ENCODE measurements at places on chromosomes 11 and 22. TPM values are rescaled to one million over a fixed set of nuclear protein-coding genes. Genes with fewer than 3 reads are reported as not detected.

KRTAP5-2 gene
- not detected for total RNA-seq

OTOG gene
- not detected for total RNA-seq

DNA sequence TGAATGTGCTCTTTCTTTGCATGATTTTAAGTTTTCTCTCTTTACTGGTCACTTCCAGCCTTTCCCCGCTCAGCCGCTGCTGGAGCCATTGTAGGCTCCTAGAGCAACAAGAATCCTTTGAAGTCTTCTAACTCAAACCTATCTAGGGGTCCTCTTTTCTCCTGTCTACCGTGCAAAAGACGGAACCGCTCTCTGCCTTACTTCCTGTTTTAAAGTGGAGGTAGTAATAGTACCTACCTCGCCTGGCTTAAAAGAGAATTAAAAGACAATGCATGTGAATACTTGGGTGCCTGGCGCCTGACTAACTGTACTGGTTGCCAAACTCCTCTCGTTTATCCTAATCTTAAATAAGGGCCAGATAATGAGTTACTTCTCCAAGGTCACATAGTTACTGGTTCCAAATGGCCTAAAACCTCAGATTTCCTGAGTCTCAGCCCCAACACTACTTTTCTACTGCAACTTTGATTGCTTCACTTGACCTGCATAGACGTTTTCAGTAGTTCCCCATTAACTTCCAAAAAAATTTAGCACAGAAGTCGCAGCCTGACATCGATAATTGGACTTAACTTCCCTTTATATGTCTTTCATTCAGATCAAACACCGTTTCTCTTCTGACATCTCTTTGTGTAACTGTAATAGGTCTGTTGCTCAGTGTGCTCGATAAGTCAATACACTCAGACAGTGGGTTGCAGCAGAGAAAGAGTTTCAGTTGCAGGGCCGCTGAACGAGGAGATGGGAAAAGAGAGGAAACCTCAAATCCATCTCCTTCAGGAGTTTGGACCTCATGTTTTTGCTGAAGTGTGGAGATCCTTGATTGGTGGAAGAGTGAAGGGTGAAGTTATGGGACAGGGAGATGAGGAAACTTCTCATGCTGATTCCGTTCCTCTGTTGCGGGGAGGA, 891 bp downstream of the SAMM50 start:
- no peak for DNase-seq

DNA sequence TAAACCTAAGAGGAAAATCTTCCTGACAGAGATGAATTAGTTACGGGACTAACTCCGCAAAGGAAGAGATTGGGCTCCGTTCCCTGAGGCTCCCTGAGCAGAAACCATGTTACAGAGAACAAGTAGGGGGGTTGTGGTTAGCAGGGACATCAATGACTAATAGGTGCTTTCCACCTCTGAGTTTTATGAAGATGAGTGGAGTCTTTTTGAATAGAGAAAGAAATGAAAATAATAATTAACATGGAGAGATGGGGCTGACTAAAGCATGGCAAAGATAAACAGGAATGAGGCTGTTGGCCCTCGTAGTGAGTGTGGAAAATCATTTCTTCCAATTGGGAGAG, 47.5 kb upstream of the PICALM start:
- no peak for DNase-seq

- no peak for DNase-seq
Measured at GRCh38 chr11:291281-292210, 2.6 kb downstream of the PGGHG start.

GRCh38 chr11:41978945-41979344, 519.5 kb upstream of the LRRC4C start:
- DNase-seq = no peak

All from Panc1 (cell line).